ENCODE measurements at places on chromosomes 12 and 14.

DNA sequence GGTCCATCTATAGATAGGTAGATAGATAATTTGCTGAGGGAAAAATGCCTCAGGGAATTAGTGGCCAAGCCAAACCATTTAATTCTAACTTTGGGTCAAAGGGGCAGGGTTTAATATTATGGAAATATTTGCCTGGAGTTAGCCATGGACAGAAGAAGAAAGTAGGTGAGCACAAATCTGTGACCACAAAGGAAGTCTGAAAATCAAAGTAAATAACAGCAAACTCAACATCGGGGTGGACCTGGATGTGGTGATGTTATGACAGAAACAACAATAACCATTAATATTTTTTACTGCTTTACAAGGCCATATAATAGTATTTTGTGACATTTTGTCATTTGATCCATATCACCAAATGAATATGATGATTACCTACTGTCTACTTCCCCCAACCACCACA, 578.0 kb upstream of the MGAT4C start:
- DNase-seq, result no peak

GRCh38 chr14:94638339-94638738, 26.1 kb downstream of the SERPINA3 start:
- DNase-seq, result no peak

- DNase-seq, result no peak
Measured at GRCh38 chr14:104592785-104593184, 11.8 kb downstream of the TMEM179 start.

DNA sequence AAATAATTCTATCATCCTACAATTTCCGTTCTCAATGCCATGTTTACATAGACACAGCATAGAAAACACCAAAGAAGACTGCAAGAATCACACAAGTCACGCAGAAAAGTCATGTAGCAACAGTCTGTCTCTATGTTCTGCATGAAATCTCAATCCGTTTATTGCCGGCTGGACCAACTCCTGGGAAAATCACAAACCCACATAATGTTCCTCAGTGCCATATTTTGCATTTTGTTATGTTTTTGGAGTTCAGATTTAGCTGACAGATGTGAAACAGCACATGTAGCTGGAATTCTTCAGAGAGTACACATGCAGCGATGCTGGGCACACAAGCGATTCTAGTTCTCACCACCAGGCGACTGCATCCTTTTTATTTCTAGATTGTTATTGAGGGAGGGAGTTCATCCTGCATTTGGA, 193.1 kb downstream of the APAF1 start:
- no peak for DNase-seq

- DNase-seq, result no peak
Measured at GRCh38 chr12:17992002-17992656, 97.9 kb downstream of the RERGL start.

All from naive thymus-derived CD4-positive, alpha-beta T cell (primary cell).